ENCODE measurements at places on chromosomes 12 and 14. TPM values are rescaled to one million over a fixed set of nuclear protein-coding genes. Genes with fewer than 3 reads are reported as not detected.

DNA sequence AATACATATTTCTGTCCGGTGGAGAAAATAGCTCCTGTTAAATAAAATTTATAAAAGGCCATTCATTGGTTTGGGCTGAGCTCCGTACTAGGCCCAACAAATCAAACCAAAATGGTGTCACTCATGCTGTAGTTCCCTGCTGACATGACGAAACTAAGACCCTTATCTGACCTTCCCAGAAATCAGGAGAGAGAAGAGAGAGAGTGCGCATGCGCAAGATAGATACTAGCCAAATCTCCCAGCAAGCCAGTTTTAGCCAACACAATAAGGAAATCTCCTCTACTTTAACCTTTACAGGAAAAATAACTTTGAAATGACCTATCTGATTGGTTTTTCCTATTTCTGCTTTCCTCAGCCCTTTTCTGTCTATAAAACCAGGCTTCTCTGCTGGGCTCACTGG is 152.7 kb upstream of the RMST start:
- H3K27me3 ChIP-seq = no peaks in the 10 kb centered on the region
- no peaks in the 10 kb centered on the region for H3K36me3 ChIP-seq
- no peak overlapping the region for H3K4me3 ChIP-seq
- no peak overlapping the region for H3K27ac ChIP-seq
- no peaks in the 10 kb centered on the region for H3K4me1 ChIP-seq

DNA sequence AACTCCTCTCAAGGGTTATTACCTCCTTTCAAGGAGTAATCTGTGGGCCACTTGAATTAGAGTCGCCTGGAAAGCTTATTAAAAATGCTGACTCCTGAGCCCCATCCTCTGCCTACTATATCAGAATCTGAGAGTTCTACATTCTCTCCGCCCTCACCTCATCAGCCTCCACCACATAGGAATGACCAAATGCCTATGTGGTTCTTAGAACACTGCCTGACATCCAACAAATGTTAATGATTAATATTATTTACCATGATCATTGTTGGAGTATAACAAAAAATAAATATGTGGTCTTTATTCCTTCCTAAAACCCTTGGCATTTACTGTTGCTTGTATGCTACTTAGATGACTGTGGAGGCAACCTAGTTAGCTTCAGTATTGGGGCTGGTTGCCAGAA is 91.9 kb downstream of the BBS10 start:
- no peak for DNase-seq
- no peaks in the 10 kb centered on the region for H3K27me3 ChIP-seq
- H3K4me1 ChIP-seq = no peaks in the 10 kb centered on the region
- no peak overlapping the region for H3K27ac ChIP-seq
- no peak overlapping the region for H3K4me3 ChIP-seq

The KRR1 gene
- total RNA-seq = 18.8 TPM

DNA sequence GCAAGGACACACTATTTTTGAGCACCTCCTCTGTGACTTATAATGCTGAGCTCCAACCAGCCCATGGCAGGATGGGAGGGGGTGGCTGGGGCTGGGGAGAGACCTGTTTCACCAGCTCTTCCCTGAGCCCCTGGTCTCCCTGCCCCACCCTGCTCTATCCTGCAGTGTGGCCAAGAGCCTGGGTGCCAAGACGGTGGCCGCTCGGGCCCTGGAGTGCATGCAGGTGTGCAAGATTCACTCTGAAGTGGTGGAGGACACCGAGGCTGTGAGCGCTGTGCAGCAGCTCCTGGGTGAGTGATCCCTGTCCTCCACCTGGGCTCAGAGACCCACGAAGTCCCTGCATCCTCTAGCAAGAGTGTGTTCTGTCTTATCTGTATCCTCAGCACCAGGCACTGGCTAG is 14.4 kb downstream of the SDSL start:
- no peaks in the 10 kb centered on the region for H3K27me3 ChIP-seq
- no peak for DNase-seq
- H3K36me3 ChIP-seq = no peaks in the 10 kb centered on the region
- H3K4me1 ChIP-seq = no peaks in the 10 kb centered on the region

DNA sequence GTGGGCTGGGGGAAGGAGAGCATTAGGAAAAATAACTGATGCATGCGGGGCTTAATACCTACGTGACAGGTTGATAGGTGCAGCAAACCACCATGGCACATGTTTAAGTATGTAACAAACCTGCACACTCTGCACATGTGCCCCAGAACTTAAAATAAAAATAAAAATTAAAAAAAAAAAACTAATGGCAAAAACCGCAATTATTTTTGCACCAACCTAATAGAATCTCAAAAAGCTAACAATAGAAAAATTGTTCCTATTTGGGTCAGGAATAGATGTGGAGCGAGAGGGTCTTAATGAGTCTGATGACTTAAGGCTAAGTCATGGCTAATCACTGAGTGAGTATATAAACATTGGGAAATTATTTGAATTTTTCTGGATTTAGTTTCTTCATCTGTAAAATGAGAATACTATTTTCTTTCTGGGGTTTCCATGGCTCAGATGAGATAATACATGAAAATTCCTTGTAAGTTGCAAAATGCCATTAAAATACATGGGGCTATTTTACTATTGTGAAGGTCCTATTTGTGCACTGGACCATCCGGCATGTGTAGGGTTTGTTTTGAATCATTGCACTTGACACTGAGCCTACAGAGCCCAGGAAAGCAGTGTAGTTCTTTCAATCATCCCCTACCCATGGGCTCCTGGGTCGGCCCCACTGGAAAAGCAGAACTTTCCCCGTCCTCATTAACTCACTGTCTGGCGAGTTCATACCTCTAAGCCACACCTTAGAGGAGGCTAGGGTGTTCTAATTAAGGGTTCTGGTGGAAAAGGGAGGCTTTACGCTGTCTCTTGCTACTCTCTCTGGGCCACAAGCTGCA is 164.1 kb upstream of the NTF3 start:
- no peaks in the 10 kb centered on the region for H3K36me3 ChIP-seq
- H3K4me1 ChIP-seq = no peaks in the 10 kb centered on the region
- no peak overlapping the region for H3K4me3 ChIP-seq
- DNase-seq = no peak
- H3K27ac ChIP-seq = no peak overlapping the region

DNA sequence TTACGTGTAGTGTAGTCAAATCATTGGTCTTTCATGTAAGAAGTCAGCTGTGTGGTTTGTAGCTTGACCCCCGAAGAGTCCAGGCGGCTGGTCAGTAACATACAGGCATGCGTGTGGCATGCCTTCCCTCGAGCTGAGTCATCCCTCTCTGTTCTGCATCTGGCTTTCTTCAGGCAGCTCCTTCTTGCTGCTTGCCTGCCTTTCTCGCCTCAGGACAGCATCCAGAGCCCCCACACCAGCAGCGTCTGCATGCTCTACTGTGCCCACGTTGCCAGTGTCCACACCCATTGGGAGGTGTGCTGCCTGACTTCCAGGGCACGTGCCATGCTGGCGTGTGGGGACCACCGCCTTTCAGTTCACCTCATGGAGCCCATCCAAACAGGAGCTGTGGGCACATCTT is 96.8 kb downstream of the EP400 start:
- no peak overlapping the region for H3K4me3 ChIP-seq
- H3K27ac ChIP-seq = no peak overlapping the region
- H3K4me1 ChIP-seq = no peaks in the 10 kb centered on the region
- H3K36me3 ChIP-seq = no peaks in the 10 kb centered on the region
- no peaks in the 10 kb centered on the region for H3K27me3 ChIP-seq

DNA sequence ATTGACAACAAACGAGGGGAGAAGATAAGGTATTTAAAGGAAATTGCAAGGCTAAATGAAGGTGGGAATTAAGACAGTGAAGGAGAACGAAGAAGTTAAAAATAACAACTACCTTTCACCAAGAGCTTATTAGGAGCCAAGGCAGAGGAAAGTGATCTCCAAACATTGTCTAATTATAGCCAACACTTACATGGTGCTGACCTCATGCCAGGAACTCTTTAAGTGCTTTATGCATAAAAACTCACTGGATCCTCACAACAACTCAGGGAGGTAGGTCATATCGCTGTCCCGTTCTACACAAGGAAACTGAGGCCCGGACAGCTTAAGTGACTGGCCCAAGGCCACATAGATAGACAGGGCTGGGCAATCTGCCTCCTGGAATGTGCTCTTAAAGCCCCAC is 19.5 kb downstream of the TAMALIN start:
- H3K4me1 ChIP-seq = peaks cover 4% of the 10 kb centered on the region
- no peaks in the 10 kb centered on the region for H3K27me3 ChIP-seq
- DNase-seq = no peak

DNA sequence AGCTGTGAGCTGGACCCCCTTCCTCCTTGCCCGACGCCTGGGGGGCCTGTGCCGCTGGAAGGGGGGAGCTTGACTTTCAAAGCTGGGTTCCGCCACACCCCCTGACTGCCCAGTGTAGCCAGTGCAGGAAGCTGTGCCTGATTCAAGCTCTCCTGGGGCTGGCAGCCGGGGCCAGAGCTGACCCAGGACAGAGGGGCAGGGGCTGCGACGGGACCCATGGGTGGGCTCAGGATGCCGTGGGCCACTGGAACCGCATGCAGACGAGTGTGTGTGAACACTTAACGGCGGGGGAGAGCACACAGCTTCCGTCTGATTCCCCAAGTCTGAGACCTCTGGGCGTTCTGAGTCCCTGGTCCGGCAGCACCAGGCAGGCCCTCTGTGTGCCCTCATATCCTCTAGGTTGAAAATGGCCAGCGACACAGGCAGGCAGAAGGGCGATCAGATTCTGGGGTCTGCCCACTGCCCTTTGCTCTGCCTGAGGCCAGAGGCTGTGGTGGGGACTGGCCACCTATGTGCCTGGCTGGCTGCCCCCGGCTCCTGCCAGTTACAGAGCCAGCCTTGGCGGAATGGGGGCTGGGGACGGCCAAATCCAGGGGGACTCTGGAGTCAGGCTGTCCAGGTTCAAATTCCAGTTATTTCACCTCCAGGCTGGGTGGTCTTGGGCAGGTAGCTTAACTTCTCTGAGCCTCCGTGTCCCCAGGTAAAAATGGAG is 54.0 kb downstream of the CYP46A1 start:
- DNase-seq = no peak
- H3K4me3 ChIP-seq = peak overlapping the region; percentile 36
- no peaks in the 10 kb centered on the region for H3K27me3 ChIP-seq
- H3K27ac ChIP-seq = peak overlapping the region; percentile 7
- no peaks in the 10 kb centered on the region for H3K36me3 ChIP-seq

The SHMT2 gene
- 33.6 TPM for total RNA-seq

The SERPINA9 gene
- not detected for total RNA-seq

The PRIMA1 gene
- total RNA-seq = 24.5 TPM

- no peaks in the 10 kb centered on the region for H3K27me3 ChIP-seq
- H3K36me3 ChIP-seq = no peaks in the 10 kb centered on the region
Measured at GRCh38 chr14:88380405-88380804, 5.1 kb upstream of the SPATA7 start.

The GPR84 gene
- total RNA-seq = not detected

The KRT5 gene
- total RNA-seq = not detected

DNA sequence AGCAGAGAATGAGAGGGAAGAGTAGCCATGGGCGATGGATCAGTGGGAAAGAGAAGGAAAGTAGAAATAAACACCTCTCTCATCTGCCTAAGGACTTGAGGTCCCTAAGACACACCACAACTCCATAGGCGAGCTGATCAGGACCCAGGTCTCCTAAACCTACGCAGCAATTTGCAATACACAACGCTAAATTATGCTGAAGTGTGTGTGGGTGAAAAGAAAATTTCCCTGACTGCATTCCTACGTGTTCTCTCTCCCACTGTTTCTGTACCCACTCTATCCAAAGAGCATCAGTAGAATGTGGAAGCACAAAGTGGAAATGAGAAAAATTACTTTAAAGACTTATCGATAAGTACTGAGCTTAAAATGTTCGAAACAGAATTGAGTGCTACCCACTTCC is 88.9 kb downstream of the RPS29 start:
- no peak for DNase-seq
- no peak overlapping the region for H3K4me3 ChIP-seq
- no peak overlapping the region for H3K27ac ChIP-seq
- no peaks in the 10 kb centered on the region for H3K27me3 ChIP-seq
- H3K4me1 ChIP-seq = no peaks in the 10 kb centered on the region

DNA sequence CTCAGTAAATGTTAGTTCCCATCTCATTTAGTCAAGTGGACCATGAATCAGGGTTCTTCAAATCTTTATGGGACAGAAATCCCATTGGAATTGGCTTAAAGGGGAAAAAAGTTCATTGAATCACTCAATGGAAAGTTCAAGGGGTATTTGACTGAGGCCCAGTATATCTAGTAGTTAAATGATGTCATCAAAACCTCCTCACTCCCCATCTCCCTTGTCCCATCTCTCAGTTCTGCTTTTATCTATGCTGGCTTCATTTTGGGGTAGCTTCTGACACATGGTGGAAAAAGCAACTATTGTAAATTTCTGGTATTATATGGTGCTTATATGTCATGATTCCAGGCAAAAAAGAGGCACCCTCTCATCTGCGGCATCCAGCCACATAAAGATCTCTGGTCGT is 51.9 kb downstream of the DAAM1 start:
- no peak overlapping the region for H3K4me3 ChIP-seq
- no peaks in the 10 kb centered on the region for H3K4me1 ChIP-seq
- H3K27ac ChIP-seq = no peak overlapping the region

- H3K27me3 ChIP-seq = no peaks in the 10 kb centered on the region
- no peaks in the 10 kb centered on the region for H3K4me1 ChIP-seq
- no peak overlapping the region for H3K4me3 ChIP-seq
- H3K27ac ChIP-seq = no peak overlapping the region
- DNase-seq = no peak
- no peaks in the 10 kb centered on the region for H3K36me3 ChIP-seq
Measured at GRCh38 chr14:34833549-34834523, 41.3 kb downstream of the BAZ1A start.

- no peak for DNase-seq
- H3K27me3 ChIP-seq = no peaks in the 10 kb centered on the region
- no peak overlapping the region for H3K27ac ChIP-seq
Measured at GRCh38 chr12:78584695-78585094, 279.9 kb upstream of the SYT1 start.

GRCh38 chr12:107042801-107043200 is 50.5 kb downstream of the CRY1 start:
- no peak overlapping the region for H3K4me3 ChIP-seq
- H3K36me3 ChIP-seq = no peaks in the 10 kb centered on the region
- DNase-seq = no peak
- H3K27ac ChIP-seq = no peak overlapping the region
- no peaks in the 10 kb centered on the region for H3K4me1 ChIP-seq

The MMP17 gene
- total RNA-seq = 17.4 TPM

DNA sequence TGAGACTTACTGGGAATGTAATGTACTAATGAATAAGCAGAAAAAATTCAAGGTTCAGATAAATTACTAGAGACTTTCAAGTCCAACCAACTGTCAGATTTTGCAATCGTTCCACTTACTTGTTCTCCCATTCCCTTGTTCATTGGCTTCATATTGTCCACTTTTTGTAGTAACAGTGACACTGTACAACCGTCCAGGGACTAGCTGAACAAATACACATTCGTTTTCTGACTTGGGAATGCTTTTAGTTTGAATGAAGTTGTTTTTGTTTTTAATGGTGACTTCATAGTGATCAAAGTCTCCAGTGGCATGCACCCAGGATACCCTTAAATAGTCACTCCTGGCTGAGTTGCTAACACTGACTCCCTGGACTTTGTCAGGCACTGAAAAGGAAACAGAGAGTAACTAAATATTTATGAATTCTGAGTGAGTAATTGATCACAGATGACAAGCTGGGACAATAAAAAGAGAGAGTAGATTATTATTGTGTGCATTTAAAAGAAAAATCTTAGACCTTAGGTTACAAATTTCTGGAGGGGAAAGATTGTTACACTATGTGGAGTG is 65.4 kb downstream of the PTPRB start:
- no peaks in the 10 kb centered on the region for H3K27me3 ChIP-seq
- no peak overlapping the region for H3K27ac ChIP-seq
- no peak for DNase-seq
- no peaks in the 10 kb centered on the region for H3K4me1 ChIP-seq

Measured in uterus (tissue), 4 donors.